ENCODE measurements at places on chromosomes 4 and X.
A peak's percentile ranks its signal among the peaks of the same experiment; 100 is the strongest.

DNA sequence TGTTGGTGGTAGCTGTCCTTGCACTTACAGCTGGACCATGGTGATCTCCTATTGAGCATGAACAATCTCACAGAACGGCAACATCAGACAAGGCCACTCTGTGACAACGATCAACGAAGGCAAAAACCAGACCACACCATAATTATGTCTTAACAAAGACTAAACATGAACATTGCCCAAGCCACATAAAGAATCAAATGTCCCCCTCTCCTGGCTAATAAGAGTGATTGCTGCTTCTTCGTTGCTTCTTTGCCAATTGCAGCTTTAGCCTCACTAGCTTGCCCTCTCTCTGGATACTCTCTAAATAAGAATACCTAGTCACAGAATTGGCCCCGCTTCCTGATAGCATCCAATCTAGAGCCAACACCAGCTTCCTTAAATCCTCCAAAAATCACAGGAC, 41.5 kb upstream of the PGRMC1 start:
- no peak for DNase-seq

DNA sequence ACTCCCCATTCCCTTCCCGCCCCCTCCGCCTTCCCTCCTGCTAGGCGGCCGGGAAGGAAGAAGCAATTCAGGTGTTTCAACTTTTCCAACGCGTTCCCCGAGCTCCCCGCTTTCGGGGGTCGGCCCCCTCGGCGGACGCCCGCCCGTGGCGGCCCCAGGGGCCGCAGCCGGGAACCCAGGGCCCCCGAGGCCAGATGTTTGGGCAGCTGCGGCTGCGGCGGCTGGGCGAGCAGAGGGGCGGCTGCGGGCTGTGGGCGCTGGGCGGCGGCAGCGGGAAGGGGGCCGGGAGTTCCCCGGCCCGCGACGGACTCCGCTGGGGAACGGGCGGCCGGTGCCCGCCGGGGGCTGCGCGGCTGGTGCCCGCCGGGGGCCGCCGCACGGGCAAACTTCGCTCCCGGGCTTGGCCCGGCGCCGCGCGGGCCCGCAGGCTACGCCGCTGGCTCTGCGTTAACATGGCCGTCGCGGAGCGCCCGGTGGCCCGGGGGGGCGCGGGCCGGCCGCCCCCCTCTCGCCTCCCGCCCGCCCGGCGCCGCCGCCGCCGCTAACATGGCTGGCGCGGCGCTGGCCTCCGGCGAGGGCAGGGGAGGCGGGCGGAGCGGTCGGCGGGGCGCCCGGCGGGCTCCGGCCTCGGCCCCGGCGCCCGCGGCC, 510 bp downstream of the HMGB3 start:
- no peak for DNase-seq

DNA sequence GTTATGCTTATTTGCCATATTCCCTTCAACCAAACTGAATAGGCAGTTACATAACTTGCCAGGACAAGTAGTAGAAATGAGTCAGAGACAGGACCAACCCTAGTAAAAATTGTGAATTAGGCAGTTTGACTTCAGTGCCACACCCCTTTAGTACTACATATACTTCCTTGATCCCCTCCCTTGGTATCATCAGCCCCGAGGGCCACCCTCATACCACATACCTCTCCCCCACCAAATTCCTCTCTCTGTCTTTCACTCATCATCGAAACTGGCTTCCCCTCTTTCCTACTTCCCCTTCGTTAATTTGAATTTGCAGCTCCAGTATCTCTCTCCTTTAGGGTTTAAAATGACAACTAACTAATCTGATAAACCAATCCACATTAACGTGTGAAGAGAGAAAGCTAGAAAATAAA, 7.9 kb upstream of the PTPN13 start:
- no peak for DNase-seq

DNA sequence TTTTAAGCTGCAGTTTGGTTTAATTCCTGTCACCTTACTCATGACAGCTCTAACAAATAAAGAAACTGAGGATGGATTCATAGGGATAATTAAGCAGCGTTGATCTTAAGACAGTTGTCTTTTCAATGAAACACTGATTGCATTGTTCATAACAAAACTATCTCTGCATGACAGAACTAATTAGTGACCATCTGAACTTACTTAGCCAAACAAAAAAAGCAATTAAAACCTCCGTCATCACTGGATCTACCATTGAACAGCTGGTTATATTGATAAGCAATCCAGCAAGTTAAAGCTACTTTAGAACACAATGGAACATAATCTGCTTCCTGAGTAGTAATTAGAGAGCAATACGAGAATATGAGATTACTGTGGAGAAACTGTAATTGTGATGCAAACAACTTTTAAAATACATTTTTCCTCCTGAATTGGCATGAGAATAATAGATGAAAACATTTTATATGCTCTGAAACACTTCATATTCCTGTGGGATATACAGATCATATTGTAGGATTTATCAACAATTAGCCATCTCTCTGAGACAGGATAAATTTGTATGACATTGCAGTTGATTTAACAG, 2576.8 kb downstream of the PCDH7 start:
- no peak for DNase-seq

- DNase-seq: no peak
Observed at GRCh38 chr4:122796801-122797404, 29.7 kb upstream of the FGF2 start.

- no peak for DNase-seq
Observed at GRCh38 chrX:13007519-13008188, 32.7 kb downstream of the TMSB4X start.

- peak; percentile 22 for DNase-seq
Observed at GRCh38 chr4:79917246-79917645, 155.8 kb downstream of the ANTXR2 start.

GRCh38 chr4:141684785-141685184, 48.4 kb downstream of the IL15 start:
- DNase-seq: no peak

GRCh38 chrX:132657876-132658275, 169.0 kb upstream of the MBNL3 start:
- DNase-seq: no peak

GRCh38 chr4:48031802-48032525, 15.4 kb downstream of the NIPAL1 start:
- no peak for DNase-seq

- no peak for DNase-seq
Observed at GRCh38 chr4:61202638-61203435, 2.7 kb downstream of the ADGRL3 start.

GRCh38 chrX:97060020-97060419, 176.3 kb downstream of the RPA4 start:
- no peak for DNase-seq

DNA sequence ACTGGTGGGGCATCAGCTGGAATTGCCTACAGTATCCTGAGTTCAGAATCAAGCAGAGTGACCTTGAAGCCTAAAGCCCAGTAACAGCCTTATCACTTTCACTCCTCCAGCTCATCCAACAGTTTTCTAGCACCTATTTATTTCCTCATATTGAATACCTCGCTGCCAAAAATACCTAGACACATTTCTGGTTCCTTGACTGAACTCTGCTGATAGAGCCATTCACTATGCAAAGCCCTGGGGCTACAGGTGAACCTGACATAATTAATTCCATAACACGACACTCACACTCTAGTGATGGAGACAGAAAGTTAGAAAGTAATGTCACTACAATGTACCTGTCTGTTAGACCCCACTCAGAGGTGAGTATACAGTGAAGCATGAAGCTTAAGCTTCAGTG, 149.0 kb upstream of the STX18 start:
- no peak for DNase-seq

- DNase-seq: no peak
Observed at GRCh38 chr4:87057835-87058355, 123.1 kb downstream of the AFF1 start.

DNA sequence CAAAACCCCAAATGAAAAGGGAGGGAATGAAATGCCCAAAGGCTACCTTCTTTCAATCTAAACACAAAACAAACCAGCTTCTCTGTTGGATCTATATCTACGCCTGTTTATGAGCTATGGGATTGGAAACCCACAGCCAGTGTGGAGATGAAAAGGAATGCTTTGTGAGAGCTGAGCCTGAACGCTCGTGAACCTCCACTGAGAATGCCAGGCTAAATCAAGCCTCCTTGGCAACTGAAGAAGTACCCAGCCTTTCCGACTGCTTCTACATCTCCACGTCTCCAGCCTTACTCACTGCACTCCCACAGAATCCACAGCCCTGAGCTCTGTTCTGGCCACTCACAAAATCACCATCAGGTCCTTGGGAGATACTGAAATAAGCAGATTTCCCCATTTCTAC, 31.8 kb downstream of the PROM1 start:
- no peak for DNase-seq

GRCh38 chrX:68808686-68809357, 20.0 kb upstream of the EFNB1 start:
- DNase-seq: no peak

- no peak for DNase-seq
Observed at GRCh38 chrX:48541140-48541814, 1.8 kb downstream of the TBC1D25 start.

Data from CD4-positive, alpha-beta T cell treated with Interferon gamma for 1 hour (primary cell).